ENCODE measurements at places on chromosomes 4 and X. TPM values are rescaled to one million over a fixed set of nuclear protein-coding genes. Genes with fewer than 3 reads are reported as not detected.

DNA sequence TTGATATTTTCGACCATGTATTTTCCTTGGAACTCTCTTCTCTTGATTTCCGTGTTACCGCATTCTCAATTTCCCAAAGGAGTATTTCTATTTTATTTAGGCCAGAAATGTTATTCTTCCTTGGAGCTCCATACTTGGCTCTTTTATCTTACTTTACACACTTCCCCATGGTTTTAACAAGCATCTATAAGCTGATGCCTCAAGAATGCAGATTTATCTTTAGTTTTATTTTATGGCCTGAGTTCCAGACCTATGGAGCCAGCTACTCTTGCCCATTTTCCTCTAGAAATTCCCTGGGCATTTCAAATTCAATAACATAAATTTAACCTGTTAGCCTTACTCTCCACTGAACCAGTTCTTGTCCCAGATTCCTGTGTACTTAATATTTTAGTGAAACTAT lies 43.7 kb downstream of the SULT1E1 start:
- DNase-seq, result no peak

GRCh38 chrX:69146739-69147138 lies 18.5 kb downstream of the PJA1 start:
- DNase-seq, result no peak

GRCh38 chr4:3613967-3614730 lies 81.9 kb upstream of the LRPAP1 start:
- peak; percentile 56 for DNase-seq

- DNase-seq, result peak; percentile 92
Measured at GRCh38 chrX:2928583-2929434, at the start of gene ARSD. TSS of gene ARSD (minus strand) at chrX:2929339. CDS start at chrX:2929275, 64 bp downstream.

GRCh38 chr4:6217716-6218381 lies 17.5 kb upstream of the JAKMIP1 start:
- DNase-seq, result no peak

- DNase-seq, result no peak
Measured at GRCh38 chr4:180028682-180029081, 2214.5 kb upstream of the TENM3 start.

DNA sequence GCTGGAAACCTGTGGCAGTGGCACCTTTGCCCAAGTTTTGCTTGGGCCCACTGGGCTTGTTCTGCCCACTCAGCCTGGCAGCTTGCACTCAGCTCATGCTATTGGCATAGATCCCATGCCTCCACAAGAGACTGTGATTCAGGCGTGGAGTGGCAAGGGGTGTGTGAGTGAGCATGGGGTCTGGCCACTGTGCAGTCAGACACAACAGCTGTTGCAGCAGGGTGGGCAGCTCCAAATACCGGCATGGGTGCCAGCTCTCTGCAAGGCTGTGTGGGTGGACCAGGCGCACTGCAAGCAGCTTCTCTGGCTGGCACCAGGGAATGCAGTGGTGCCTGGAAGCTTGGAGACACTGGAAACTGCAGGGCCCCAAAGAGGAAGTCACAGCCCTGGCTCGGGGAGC lies 27.4 kb upstream of the DIPK2B start:
- DNase-seq, result no peak

- DNase-seq, result no peak
Measured at GRCh38 chrX:27163236-27163635, 299.9 kb downstream of the PPP4R3C start.

GRCh38 chrX:149504226-149504914 lies 736 bp downstream of the IDS start:
- no peak for DNase-seq

- no peak for DNase-seq
Measured at GRCh38 chr4:8534129-8534528, 46.1 kb upstream of the GPR78 start.

DNA sequence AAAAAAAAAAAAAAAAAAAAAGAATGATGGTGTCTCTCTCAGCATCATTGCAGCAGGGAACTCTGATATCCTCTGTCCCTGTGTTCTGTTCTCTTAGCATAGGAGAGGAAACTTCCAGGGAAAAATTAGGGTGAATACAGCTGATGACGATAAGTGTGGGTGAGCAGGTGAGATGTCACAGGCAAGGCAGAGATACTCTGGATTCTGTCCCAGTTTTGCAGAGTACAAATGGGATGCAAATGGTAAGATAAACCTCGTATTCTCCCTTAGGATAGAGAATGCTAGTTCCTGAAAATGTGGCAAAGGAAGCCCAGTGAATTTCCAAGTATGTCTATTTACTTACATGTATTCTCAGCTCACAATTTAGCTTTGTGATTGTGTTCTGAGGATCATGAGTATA lies 671.6 kb upstream of the BOD1L1 start:
- no peak for DNase-seq

DNA sequence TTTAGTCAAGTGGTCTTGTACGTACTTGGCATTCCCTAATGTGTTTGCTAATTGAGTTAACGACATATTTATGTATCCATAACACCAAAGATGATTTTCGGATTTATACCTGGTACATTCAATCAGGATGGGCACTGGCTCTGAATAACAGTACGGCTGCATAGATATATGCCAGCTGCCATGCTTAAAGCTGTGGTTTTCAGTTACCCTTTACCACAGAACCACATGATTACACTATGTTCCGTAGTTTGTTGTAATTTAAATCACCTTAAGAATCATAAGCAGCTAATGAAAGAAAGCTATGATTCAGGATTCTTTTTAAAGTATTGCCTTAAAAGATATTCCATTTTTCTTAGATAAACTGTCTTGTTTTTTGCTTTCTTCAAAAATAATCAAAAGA lies 53.6 kb downstream of the FIP1L1 start:
- DNase-seq, result no peak

DNA sequence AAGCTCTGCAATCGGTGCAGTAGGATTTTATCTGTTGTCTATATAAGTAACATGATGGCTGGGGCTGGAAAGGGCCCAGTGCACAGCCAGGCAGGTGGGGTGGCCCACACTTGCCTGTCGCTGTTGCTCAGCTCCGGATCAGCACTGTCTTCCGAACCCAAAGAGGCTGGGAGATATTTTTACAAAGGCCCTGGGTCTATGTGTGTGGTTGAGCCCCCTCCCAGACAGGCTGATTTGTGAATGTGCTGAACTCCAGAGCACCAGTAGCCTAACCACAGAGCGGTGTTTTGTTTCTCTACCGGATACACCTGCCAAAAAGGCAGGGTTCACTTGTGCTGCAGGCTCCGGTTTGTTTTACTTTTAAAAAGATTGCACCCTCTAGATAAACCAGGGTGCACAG lies 33.5 kb upstream of the CHRNA9 start:
- no peak for DNase-seq

DNA sequence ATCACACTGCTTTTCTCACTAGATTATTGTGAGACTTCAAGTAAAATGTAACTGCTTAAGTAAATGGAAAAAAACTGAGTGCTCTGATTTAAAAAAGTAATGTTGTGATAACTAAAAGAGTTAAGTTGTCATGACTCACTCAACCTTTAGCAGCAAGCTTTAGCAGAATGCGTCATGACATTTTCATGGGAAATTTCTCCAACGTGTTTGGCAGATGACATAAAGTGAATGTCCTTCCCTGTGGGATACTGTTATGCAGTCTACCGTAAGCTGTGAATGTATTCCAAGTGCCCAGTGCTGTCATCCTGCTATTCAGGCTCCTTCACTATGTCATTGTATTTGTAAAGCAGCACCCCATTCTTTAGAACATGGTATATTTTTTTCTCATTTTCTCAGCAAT lies 136.2 kb downstream of the CPXCR1 start:
- DNase-seq, result no peak

GRCh38 chr4:47530801-47531200 lies 45.7 kb downstream of the ATP10D start:
- no peak for DNase-seq

- DNase-seq, result no peak
Measured at GRCh38 chr4:139129206-139129605, 47.8 kb downstream of the ELF2 start.

DNA sequence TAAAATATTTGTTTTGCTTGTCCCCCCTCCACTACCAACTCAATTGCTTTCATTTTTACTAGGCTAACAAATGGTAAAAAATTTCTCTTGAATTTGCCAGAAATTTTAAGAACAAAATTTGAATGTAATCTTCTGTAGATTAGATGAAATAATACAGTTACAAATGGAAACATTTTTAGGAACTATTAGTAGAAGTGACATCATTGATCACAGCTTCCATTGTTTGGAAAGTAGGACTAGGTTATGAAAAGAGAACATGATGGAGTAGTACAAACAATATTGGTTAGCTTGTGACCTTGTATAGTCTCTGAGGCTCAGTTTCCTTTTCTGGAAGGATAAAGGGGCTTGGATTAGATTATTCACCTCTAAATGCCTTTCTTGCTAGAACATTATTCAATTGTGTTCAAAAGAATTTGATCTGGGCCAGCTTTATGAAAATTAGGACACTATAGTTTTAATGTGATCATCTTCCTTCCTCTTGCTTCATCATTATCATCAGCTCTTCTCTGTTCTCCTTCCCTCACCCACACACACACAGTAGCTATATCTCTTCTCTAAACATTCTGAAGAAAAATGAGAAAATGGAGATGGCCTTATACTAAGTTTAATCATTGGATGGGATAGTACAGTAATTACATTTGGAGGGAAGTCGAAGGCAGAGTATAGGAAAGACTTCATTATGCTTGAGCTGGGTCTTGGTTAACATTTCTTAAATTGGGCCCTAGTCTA lies 9.9 kb downstream of the MTMR1 start:
- no peak for DNase-seq

DNA sequence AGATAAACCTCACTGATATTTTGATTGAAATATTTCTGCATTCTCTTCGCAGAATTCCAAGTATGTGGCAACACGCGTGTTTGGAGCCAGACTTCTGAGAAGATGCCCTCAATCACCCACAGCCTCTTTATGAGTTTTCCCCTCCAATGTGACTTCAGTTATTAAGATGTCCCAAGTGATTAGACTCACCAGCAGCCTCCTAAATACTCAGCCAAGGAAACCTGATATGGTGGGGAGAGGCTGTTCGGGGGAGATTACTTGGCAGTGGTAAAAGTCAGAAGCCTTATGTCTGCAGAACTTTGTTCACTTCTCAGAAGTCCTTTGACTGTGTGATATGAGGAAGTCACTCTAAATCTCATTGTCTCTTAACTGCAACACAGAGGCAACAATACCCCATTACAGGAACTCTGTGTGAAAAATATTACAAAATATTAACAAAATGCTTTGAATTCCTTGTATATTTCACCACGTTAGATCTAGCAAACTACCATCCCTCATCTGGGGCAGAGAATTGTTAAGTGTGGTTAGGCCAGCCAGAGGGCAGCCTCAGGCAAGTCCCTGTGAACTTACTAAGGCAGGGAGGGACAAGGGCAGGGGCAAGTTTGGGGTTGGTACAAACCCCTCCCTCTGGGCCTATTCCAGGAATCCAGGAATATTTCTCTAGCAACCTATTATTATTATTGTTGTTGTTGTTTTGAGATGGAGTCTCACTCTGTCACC lies 151.4 kb upstream of the USP9X start:
- no peak for DNase-seq

- no peak for DNase-seq
Measured at GRCh38 chr4:3715855-3716630, 50.1 kb upstream of the ADRA2C start.

GRCh38 chr4:101348367-101348827 lies 1.1 kb upstream of the PPP3CA start:
- DNase-seq, result no peak

DNA sequence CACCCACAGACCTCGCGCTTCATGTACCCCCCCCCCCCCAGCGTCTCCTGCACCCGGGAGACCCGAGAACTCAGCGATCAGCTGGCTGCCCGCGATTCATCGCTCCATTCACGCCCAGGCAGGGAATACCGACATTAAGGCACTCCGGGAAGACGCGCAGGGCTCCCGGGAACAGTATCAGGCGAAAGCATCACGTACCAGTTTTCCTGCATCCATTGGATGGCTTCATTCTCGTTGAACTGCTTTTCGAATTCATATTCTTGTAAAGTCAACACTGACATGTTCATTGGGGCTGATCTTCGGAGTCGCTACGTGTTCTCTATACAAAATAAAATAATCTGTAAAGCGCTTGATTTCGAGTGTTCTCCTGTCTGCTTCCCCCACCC lies 373 bp downstream of the ELOVL6 start:
- no peak for DNase-seq

DNA sequence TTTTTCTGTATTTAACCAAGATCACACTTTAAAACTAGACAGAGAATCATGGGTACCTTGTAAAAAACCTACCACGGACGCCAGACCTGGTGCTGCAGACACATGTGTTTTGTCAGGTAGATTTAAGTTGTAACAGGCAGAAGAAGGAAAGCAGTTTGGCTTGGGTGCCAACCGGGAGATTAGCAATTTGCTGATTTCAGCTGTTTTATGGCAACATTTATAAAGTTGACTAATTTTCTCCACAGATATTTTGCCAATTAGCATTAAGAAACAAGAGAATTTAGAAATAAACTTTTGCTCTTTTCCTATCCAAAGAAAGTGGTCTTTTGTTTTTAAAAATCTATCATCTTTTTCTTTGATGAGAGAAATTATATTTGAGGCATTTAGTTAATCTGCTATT lies 76.3 kb upstream of the STOX2 start:
- no peak for DNase-seq

- DNase-seq, result no peak
Measured at GRCh38 chrX:29023207-29023606, 436.0 kb downstream of the IL1RAPL1 start.

GRCh38 chr4:77872723-77873445 lies 10.3 kb downstream of the MRPL1 start:
- no peak for DNase-seq

- DNase-seq, result no peak
Measured at GRCh38 chrX:21989384-21989783, 42.7 kb upstream of the PHEX start.

SLC2A9 gene
- 7.1 TPM for total RNA-seq

CMC4 gene
- total RNA-seq, result 28.8 TPM

XIAP gene
- total RNA-seq, result 30.4 TPM

SFRP2 gene
- total RNA-seq, result 1.4 TPM

MAGEB17 gene
- not detected for total RNA-seq

RIPPLY1 gene
- not detected for total RNA-seq

CPZ gene
- total RNA-seq, result 1.2 TPM

KLHL34 gene
- 3.6 TPM for total RNA-seq

MSX1 gene
- 4.1 TPM for total RNA-seq

RASL11B gene
- 4.1 TPM for total RNA-seq

MAPK10 gene
- total RNA-seq, result 3.2 TPM

FGA gene
- not detected for total RNA-seq

GLOD5 gene
- not detected for total RNA-seq

All from left ventricle myocardium superior (tissue), 1 donor.